Naive thymus-derived CD4-positive, alpha-beta T cell (primary cell): ENCODE measurements at places on chromosomes 1 and 21. TPM values are rescaled to one million over a fixed set of nuclear protein-coding genes. Genes with fewer than 3 reads are reported as not detected.

DNA sequence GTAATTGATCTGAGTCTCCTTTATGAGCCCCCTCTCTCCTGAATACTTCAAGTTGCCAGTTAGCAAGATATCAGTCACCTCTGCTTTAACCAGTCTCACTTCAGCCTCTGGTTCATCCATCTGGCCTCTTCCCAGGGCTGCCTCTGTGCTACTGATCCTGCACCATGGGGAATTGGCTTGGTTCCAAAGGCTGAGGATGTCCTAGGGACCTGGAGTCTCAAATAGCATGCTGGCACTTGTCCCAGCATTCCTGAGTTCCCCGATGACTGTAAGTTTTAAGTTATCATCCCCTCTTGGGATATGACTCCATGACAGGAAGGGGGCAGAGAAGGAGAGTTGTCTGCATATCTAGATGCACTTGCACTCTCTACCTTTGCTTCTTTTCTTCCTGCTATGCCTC, 252.0 kb downstream of the PTBP2 start:
- no peaks in the 10 kb centered on the region for H3K4me1 ChIP-seq
- no peaks in the 10 kb centered on the region for H3K36me3 ChIP-seq
- no peak overlapping the region for H3K27ac ChIP-seq
- no peak for DNase-seq

- no peak overlapping the region for H3K27ac ChIP-seq
- no peaks in the 10 kb centered on the region for H3K36me3 ChIP-seq
- no peaks in the 10 kb centered on the region for H3K4me1 ChIP-seq
- no peak overlapping the region for H3K4me3 ChIP-seq
- no peak for DNase-seq
These were observed 20.7 kb upstream of the AHCYL1 start for GRCh38 chr1:109963864-109964263.

- no peak overlapping the region for H3K27ac ChIP-seq
- H3K36me3 ChIP-seq, result no peaks in the 10 kb centered on the region
- no peaks in the 10 kb centered on the region for H3K27me3 ChIP-seq
- H3K4me1 ChIP-seq, result no peaks in the 10 kb centered on the region
These were observed 96.4 kb upstream of the HOOK1 start for GRCh38 chr1:59718064-59718988.

DNA sequence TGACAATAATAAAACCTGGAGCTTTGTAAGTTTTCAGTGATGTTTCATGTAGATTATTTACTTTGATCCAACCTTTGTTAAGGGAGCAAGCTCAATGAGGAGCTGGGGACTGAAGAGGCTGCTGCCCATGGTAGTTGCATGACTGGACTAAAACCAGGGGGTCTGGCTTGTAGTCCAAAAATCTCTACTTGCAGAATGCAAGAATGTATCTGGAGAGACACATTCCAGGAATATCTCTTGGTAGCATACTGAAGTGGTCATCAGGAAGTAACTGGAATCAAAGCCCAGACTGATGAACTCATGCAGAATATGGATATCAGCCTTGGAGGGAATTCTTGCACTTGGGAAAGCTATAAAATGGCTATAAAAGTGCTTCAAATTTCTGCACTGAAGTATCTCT, 5.8 kb upstream of the KIAA0040 start:
- H3K27ac ChIP-seq, result no peak overlapping the region
- H3K4me1 ChIP-seq, result peaks cover 8% of the 10 kb centered on the region
- H3K36me3 ChIP-seq, result no peaks in the 10 kb centered on the region
- no peak for DNase-seq
- no peak overlapping the region for H3K4me3 ChIP-seq

- H3K4me3 ChIP-seq, result no peak overlapping the region
- DNase-seq, result no peak
- no peak overlapping the region for H3K27ac ChIP-seq
These were observed 1048.0 kb downstream of the PLA2G4A start for GRCh38 chr1:187876775-187877174.

GRCh38 chr1:108560189-108560873, 431 bp downstream of the EEIG2 start:
- H3K36me3 ChIP-seq, result no peaks in the 10 kb centered on the region

GRCh38 chr1:205792481-205792881, 17.2 kb upstream of the RAB29 start:
- DNase-seq, result no peak
- H3K27ac ChIP-seq, result no peak overlapping the region
- H3K27me3 ChIP-seq, result no peaks in the 10 kb centered on the region
- no peaks in the 10 kb centered on the region for H3K4me1 ChIP-seq
- no peak overlapping the region for H3K4me3 ChIP-seq

DNA sequence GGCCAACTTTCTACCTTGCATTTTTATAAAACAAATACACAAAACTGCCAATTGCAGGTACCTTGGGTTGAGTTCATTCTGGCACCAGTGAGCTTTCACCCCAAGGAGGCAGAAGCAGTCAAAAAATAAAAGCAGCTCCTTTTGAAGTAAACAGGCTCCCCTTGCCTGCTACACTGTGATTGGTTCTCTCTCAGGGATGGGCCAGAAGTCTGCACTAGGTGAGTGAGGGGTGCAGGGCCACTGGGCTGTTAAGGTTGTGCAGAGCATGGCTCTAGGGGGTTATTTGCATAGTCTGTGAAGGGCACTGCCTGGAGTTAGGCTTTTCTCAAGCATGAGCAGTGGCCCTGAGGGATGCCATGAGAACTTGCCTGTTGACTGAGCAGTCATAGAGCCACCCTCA, 39.1 kb downstream of the AKNAD1 start:
- no peak overlapping the region for H3K4me3 ChIP-seq
- no peaks in the 10 kb centered on the region for H3K36me3 ChIP-seq
- no peaks in the 10 kb centered on the region for H3K27me3 ChIP-seq
- no peak overlapping the region for H3K27ac ChIP-seq
- no peak for DNase-seq

GRCh38 chr1:53984726-53985125, 33.3 kb downstream of the LDLRAD1 start:
- no peak overlapping the region for H3K4me3 ChIP-seq
- no peak for DNase-seq
- peaks cover 14% of the 10 kb centered on the region for H3K4me1 ChIP-seq
- H3K27me3 ChIP-seq, result no peaks in the 10 kb centered on the region

DNA sequence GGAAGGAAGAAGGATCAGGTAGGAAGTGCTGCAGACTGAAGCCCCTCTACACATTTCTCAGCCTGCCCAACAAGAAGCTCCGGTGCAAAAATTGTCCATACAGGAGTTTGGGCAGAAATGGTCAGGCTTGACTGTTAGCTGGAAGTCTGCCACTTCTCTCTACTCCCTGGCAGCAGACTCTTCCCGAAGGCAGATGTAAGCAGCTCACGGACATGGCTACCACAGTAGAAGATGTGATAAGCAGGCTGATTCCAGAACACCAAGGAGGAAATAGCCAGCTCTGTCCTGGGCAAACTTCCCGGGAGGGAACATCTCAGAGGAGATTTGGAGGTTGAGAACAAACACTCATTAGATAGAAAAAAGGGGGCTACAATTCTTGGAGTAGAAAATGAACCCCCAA, 52.6 kb downstream of the TRABD2B start:
- H3K27ac ChIP-seq, result no peak overlapping the region
- H3K27me3 ChIP-seq, result no peaks in the 10 kb centered on the region
- H3K36me3 ChIP-seq, result no peaks in the 10 kb centered on the region
- no peak for DNase-seq

- no peak overlapping the region for H3K4me3 ChIP-seq
- no peaks in the 10 kb centered on the region for H3K4me1 ChIP-seq
- no peak for DNase-seq
- H3K27ac ChIP-seq, result no peak overlapping the region
- H3K27me3 ChIP-seq, result no peaks in the 10 kb centered on the region
These were observed 216.1 kb downstream of the HHIPL2 start for GRCh38 chr1:222331765-222332164.

DNA sequence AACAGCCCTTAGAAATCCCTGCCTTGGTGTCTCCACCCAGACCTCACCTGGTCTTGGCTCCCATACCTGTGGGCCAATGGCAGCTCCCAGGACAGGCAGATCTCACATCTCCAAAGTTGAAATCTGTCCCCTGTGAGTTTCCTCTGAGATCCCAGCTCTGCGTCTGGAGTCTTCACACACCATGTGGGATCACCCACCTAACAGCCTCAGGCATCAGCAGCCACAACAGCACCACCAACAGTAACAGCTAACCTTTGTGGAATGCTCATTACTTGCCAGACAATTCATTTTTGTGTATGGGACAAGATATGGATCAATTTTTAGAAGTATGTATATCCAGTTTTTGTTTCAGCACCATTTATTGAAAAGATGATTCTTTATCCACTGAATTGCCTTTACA, 523.2 kb downstream of the MATN1 start:
- no peak for DNase-seq
- H3K27me3 ChIP-seq, result no peaks in the 10 kb centered on the region
- H3K4me1 ChIP-seq, result no peaks in the 10 kb centered on the region
- H3K36me3 ChIP-seq, result no peaks in the 10 kb centered on the region
- no peak overlapping the region for H3K4me3 ChIP-seq

DNA sequence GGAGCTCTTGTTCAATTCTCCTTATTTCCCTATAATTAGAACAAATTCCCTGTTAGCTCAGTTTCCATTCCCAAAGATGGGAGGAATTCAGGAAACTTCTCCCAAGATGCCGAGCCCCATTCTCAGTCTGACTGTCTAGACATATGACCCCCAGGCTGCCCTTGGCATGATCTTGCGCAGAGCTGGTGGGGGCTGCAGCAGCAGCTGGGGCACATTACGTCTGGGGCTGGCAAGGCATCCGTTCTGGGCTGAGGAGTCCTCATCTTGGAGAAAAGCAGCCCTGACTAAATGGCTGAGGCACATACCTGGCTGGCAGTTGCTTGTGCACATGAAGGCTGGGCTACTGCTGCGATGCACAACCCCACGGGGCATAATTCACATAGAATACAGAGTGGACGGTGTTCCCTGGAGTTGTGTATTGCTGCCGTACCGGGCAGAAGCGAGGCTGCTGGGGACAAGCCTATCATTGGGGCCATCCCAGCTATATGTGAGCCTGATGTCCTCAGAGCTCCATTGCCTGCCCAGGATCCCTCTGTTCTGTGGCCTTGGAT, 36.4 kb upstream of the TRABD2B start:
- no peak overlapping the region for H3K4me3 ChIP-seq
- no peaks in the 10 kb centered on the region for H3K4me1 ChIP-seq
- DNase-seq, result no peak
- no peaks in the 10 kb centered on the region for H3K36me3 ChIP-seq

DNA sequence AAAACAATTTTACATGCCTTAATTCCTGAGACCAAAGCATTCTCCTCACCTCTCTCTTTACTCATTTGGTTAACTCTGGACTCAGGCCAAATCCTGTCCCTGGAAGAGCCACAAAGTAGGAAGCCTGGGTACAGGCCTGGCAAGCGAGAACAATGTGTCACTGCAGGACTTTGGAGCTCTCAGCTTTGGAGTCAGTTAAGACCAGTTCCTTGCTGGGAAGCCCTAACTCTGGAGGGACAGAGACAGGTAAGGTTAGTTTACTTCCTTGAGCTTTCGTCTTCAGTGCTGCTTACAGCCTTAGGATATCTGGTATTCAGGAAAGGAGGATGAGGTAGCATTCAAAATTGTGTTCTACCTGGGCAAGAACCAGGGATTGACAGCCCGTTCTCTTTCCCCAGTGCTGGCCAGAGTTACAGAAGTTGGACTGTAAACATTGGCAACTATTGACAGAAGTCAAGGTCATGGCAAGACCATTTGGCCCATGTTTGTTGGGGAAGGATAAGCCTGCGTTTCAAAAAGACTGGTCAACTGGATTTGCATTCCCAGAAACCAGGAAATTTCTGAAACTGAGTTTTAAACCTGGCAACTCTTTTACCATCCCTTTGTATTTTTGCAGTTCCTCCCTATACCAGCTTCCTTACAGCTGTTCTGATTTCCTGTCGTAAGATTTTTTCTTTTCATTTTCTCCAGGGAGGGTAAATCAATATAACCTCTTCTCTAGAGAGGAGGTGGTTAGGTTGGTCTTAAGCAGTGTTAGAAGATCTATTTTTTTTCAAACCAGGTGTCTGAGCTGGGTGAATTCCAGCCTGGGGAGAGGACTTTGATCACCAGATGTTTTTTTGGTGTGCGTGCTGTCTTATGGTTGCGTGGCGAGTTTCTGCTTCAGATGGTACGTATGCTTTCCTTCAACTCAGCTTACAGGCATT, at the start of gene C4BPB:
TSS of gene C4BPB (plus strand) at position 160 of the 926 bp plus-strand sequence. CDS start at position 832, 672 bp downstream.
- peak; percentile 60 for DNase-seq
- H3K27ac ChIP-seq, result peak within 1 kb of the TSS; percentile 49
- no peaks in the 10 kb centered on the region for H3K4me1 ChIP-seq
- H3K36me3 ChIP-seq, result no peaks in the 10 kb centered on the region

DNA sequence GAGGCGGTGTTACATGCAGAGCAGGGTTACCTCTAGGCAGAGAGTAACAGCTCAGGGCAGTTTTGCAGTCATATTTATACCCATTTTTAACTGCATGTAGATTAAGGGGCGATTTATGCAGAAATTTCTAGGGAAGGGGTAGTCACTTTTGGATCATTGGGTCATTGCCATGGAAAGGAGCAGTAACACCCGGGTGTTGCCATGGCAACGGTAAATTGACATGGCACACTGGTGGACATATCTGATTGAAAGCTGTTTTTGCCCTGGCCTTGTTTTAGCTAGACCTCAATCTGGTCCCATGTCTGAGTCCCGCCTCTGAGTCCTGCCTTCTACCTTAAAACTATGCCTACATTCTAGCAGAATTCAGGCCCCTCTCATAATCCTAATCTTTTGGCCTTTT, 11.8 kb upstream of the USP1 start:
- H3K27me3 ChIP-seq, result no peaks in the 10 kb centered on the region
- no peaks in the 10 kb centered on the region for H3K4me1 ChIP-seq
- H3K36me3 ChIP-seq, result no peaks in the 10 kb centered on the region

- peaks cover 26% of the 10 kb centered on the region for H3K4me1 ChIP-seq
- no peak overlapping the region for H3K4me3 ChIP-seq
- no peak for DNase-seq
- no peak overlapping the region for H3K27ac ChIP-seq
- no peaks in the 10 kb centered on the region for H3K36me3 ChIP-seq
These were observed 116.9 kb upstream of the SLC25A33 start for GRCh38 chr1:9422321-9422720.

- no peak overlapping the region for H3K4me3 ChIP-seq
- no peaks in the 10 kb centered on the region for H3K36me3 ChIP-seq
- no peaks in the 10 kb centered on the region for H3K4me1 ChIP-seq
- no peaks in the 10 kb centered on the region for H3K27me3 ChIP-seq
- no peak overlapping the region for H3K27ac ChIP-seq
- DNase-seq, result no peak
These were observed 33.5 kb downstream of the PDPN start for GRCh38 chr1:13617108-13617507.

- DNase-seq, result no peak
- no peak overlapping the region for H3K4me3 ChIP-seq
- peaks cover 79% of the 10 kb centered on the region for H3K4me1 ChIP-seq
These were observed 45.4 kb downstream of the SKI start for GRCh38 chr1:2273401-2274090.

GRCh38 chr1:182662121-182662890, 22.1 kb downstream of the RGS8 start:
- no peak for DNase-seq
- no peak overlapping the region for H3K4me3 ChIP-seq
- H3K27me3 ChIP-seq, result no peaks in the 10 kb centered on the region
- H3K27ac ChIP-seq, result no peak overlapping the region

Gene PPIE
- polyA plus RNA-seq, result 119 TPM

Gene LCE2D
- polyA plus RNA-seq, result not detected

Gene HES5
- polyA plus RNA-seq, result not detected

Gene ASPM
- polyA plus RNA-seq, result 0.03 TPM

Gene EXTL1
- not detected for polyA plus RNA-seq

Gene CR1L
- polyA plus RNA-seq, result not detected

Gene COL9A2
- polyA plus RNA-seq, result 0.55 TPM
